NCI-H1436 treated with DMSO at 0.1 percent for 48 hours (cell line): ENCODE measurements at places on chromosomes 16 and 17.

DNA sequence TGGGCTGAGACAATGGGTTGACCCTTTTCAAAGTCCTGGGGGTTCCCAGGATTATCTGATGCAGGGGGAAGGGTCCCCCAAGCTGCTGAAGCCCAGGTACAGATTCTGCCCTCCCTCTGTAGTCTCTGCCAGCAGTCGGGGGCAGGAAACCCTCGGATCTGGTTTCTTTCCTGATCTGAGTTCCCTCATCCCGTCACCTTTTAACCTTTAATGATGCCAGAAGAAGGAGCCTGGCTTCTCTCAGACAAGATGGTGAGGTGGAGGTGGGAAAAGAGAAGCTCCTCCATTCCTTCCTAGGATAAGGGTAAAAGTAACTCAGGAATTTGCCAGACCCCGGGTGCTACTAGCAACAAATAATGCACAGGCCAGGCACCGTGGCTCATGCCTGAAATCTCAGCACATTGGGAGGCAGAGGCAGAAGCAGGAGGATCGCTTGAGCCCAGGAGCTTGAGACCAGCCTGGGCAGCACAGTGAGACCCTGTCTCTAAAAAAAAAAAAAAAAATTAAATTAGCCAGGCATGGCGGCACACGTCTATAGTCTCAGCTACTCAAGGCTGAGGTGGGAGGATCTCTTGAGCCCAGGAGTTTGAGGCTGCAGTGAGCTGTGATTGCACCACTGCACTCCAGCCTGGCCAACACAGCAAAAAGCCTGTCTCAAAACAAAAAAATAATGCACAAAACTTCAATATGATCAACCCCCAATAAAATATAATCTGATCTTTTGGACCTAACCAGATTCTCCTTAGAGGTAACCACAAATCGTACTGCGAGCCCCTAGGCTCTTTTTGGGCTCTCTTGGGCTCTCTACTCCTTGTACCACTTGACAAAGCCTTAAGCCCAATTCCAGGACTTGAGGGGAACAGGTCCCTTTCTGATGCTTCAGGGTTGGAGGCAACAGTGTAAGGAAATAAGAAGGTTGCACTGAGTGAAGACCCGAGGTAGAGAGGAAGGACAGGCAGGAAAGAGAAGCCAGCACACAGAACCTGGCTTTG lies 5.7 kb downstream of the CDC42EP4 start:
- no peak for DNase-seq

DNA sequence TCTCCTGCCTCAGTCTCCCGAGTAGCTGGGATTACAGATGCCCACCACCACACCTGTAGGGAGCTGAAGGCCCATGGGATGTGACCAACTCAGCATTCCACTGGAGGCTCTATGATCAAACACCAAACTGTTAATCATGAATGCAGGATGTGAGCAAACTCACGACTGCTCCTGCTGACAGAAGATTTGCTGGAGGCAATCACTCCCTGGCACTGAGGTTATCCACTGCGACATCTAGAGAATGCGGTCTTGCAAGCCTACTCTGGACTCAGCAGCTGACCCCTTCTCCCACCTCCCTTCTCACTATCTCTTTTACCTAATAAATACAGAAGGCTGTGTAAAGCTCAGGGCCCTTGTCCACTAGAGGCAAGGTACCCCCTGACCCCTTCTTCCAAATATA lies 4.9 kb downstream of the TEX14 start:
- no peak for DNase-seq

GRCh38 chr16:27270349-27270748 lies 1.8 kb upstream of the NSMCE1 start:
- DNase-seq = no peak

GRCh38 chr16:10558746-10559641 lies 21.4 kb downstream of the EMP2 start:
- DNase-seq = no peak

- DNase-seq = peak; percentile 69
Observed at GRCh38 chr17:7444682-7445618, at the start of gene CHRNB1. Gene CHRNB1 (plus strand): TSS chr17:7445061. CDS start chr17:7445128, 67 bp downstream.

DNA sequence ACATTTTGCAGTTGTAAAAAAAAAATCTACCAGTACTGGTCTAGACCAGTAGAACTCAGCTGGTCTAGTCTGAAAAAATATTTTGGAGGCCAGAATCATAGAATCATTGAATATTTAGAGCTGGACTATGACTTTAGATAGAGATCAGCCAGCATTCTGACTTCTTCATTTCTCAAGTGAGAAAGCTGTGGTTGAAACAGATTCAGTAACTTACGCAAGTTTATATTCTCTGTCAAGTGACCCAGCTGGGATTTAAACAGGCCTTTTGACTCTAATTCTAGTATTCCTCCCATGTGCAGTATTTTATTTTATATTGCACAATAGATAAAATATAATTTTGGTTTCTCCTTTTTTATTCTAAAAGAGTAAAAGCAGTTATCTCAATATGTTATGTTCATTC lies 4.9 kb downstream of the TNRC6A start:
- DNase-seq = no peak

DNA sequence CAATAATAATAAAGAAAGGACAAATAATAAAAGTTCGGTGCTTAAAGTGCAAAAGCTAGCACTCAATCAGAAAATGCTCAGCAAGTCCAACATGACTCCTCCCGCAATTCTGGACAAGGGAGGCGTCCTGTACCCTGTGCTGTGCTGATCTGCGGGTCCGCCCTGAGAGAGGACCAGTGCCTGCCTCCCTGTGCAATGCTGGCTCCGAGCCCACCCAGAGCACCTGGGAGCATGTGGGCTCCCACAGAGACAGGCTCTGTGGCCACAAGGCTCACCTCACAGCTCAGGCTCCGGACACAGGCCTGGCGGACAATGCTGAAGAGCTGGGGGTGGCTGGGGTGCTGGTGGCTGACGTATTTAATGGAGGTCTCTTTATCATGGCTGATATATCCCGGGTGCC lies 11.1 kb downstream of the FLCN start:
- DNase-seq = no peak

GRCh38 chr16:167122-167690 lies 1.4 kb downstream of the HBM start:
- DNase-seq = no peak

GRCh38 chr16:49594685-49595498 lies 221.3 kb downstream of the C16orf78 start:
- DNase-seq = no peak

DNA sequence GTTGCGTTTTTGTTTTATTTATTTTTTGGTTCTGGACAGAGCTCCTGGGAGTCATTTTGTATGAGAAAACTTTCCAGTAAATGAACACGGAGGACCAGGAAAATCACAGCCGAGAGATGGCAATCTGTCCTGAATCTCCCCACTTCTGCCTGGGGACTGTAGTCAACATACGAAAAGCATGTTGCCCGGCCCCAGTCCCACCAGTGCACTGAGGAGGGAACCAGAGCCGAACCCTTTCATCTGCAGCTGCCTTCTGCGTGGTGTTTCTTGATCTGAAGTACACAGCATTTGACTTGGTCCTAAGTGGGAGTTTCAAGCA lies 18.9 kb downstream of the SNX11 start:
- no peak for DNase-seq

DNA sequence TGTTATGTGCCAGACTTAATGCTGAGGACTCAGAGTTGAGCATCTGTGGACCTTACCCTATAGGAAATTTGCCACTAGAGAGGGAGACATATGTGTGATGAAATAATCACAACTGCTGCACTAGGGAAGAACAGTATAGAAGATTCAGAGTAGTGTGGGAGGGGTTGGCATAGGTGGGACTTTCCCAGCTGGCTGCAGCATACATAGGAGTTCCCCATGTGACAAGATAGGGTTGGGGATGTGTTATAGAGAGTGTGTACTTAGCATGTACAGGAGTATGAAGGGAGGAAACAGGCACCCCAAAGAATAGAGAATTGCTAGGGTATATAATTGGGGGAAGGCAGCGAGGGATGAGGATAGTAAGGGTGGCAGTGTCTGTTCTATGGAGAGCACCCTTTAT lies 2.9 kb downstream of the NUP93 start:
- DNase-seq = no peak

GRCh38 chr16:79182616-79183015 lies 417.9 kb downstream of the MAF start:
- no peak for DNase-seq

- DNase-seq = no peak
Observed at GRCh38 chr17:66873962-66874361, 39.0 kb downstream of the CACNG5 start.

GRCh38 chr17:44990994-44991393 lies 22.9 kb upstream of the C1QL1 start:
- no peak for DNase-seq

DNA sequence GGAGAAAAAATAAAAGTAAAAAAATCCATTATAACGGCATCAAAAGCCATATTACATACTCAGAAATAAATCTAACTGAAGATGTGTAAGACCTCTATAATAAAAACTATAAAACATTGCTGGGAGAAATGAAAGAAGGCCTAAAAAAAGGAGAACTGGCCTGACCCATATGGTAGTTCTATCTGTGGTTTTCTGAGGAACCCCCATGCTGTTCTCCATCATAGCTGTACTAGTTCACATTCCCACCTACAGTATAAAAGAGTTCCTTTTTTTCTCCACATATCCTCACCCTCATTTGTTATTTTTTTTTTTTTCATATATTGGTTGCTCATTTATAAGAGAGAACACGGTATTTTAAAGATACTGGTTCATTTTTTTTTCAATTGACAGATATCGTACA lies 191.8 kb downstream of the STX8 start:
- no peak for DNase-seq

DNA sequence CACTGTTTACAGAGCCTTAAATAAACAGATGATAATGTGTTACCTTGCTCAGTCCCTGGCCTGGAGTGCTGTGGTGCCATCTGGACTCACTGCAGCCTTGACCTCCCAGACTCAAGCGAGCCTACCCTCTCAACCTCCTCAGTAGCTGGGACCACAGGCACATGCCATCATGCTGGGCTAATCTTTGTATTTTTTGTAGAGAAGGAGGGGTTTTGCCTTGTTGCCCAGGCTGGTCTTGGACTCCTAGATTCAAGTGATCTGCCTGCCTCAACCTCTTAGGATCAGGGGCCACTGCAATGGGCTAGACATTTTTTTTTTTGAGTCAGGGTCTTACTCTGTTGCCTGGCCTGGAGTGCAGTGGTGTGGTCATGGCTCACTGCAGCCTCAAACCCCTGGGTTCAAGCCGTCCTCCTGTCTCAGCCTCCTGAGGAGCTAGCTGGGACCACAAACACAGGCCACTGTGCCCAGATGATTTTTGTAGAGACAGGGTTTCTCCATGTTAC lies 5.0 kb upstream of the NAGLU start:
- no peak for DNase-seq

DNA sequence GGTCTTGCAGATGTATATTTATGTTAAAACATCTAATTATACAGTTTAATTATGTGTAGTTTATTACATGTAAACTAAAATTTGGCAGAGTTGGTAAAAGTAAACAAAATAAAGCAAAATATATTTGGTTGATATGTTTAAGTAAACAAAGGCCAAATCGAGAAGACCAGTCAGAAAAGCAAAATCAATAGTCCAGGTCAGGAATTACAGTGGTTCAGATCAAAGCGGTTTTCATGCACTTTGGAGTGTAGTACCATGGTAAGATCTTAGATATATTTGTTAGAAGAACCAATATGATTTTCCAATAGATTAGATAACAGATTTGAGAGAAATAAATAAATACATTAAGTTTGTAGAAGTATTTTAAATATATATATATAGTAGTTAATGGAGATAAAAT lies 1421.6 kb upstream of the CDH8 start:
- DNase-seq = no peak

- no peak for DNase-seq
Observed at GRCh38 chr16:56732366-56732765, 2.4 kb downstream of the NUP93 start.

GRCh38 chr17:74354123-74354522 lies 7.5 kb downstream of the BTBD17 start:
- no peak for DNase-seq

- DNase-seq = no peak
Observed at GRCh38 chr16:72832621-72833248, 215.2 kb downstream of the ZFHX3 start.

GRCh38 chr16:4373356-4373908 lies 1.8 kb downstream of the VASN start:
- DNase-seq = no peak

- no peak for DNase-seq
Observed at GRCh38 chr17:36602924-36603384, 1.6 kb downstream of the MRM1 start.

DNA sequence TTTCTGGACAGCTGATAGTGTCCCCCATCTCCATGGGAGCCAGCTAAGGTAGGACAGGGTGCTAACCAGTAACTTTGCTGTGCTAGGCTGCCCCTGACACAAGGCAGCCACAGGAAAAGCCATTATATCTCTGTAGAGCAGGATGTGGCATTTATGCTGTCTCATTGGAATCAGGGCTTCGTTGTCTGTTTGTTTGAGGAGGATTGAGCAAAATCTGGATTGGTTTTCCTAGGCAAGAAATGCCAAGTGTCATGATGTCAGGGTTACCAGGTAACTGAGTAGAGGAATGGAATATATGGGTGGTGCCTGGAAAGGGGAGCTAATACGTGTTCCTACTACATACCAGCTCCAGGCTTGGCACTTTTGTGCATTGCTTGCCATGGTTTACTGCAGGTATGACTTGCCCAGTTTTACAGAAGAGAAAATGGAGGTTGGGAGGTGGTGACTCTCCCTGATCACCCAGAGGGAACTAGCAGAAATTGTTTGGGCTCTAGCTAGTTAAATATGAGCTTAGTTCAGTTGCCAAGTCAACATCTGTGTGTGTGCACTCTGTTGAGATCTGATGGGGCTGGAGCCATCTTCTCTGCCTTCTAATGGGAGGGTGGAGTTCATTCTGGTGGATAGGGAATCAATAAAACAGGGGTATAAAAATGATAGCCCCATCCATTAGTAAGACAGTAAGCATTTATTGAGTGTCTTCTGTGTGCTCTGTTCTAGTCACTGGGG lies 33.9 kb downstream of the GNAO1 start:
- DNase-seq = no peak
